ENCODE measurements at places on chromosomes 6 and 20.

GRCh38 chr20:50558483-50558925 is 48.3 kb downstream of the PTPN1 start:
- no peak for DNase-seq

DNA sequence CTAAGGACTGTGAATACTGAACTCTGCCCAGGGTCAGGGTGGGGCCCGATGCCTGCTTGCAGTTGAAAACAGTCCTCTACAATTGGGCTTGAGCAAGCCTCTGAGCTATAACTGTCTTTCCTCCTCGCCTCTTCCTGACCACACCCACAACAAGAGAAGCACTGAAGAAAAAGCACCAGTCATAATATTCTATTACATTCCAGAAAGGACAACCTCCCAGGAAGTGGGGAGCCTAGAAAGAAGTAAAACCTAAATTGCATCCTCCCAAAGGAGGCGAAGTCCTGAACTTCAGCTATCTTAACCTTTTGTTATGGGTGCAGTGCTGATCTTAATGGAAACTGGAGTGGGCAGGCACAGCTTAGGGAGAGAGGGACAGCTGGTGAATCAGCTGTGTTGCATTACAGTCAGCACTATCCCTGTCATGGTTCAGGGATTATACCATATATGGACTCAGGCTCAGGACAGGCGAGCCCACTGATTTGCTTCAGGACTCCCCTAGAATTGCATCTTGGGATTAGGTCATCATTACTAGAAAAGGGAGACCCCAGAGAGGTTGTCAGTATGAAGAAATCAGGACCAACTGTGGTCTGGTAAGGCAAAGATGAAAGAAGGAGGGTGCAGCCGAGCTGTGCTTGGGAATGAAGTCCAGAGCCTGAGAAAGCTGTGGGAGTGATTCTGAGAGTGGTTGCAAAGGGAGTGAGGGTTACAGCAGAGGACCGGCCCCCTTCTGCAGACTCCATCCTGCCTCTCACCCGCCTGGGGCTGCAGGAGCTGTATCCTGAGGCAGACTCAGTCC is 18.3 kb upstream of the TRAM2 start:
- no peak for DNase-seq

DNA sequence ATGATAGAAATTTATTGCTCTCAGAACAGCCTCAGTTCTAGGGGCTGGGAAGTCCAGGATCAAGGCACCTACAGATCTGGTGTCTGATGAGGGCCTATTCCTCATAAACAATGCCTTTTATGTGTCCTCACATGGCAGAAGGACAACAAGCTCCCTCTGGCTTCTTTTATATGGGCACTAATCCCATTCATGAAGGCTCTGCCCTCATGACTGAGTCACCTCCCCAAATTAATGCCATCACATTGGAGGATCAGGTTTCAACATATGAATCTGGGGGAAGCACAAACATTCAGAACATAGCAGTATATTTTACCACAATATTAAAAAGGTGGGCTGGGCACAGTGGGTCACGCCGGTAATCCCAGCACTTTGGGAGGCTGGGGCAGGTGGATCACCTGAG is 58.5 kb upstream of the CCN6 start:
- no peak for DNase-seq

- no peak for DNase-seq
Measured at GRCh38 chr6:21159465-21159864, 434.1 kb upstream of the SOX4 start.

GRCh38 chr6:30847421-30847970 is 36.8 kb upstream of the DDR1 start:
- DNase-seq = no peak

All from effector memory CD8-positive, alpha-beta T cell (primary cell).